MG63 (cell line): ENCODE measurements at places on chromosomes 5 and 9. TPM values are rescaled to one million over a fixed set of nuclear protein-coding genes. Genes with fewer than 3 reads are reported as not detected.

The GFI1B gene
- not detected in 2 replicates for total RNA-seq

The SPINK6 gene
- not detected in 2 replicates for total RNA-seq

The PALM2AKAP2 gene
- total RNA-seq, result 0.07 and 0.56 TPM in 2 replicates

The TAF1L gene
- not detected in 2 replicates for total RNA-seq

The NTRK2 gene
- total RNA-seq, result not detected in 2 replicates

The PCDHB4 gene
- total RNA-seq, result not detected in 2 replicates

The CARD9 gene
- 1.7 TPM in 1 of 2 replicates, not detected in the other for total RNA-seq

The ADAMTS19 gene
- total RNA-seq, result 0.20 and 1.7 TPM in 2 replicates

The ZBTB26 gene
- 0.82 and 2.3 TPM in 2 replicates for total RNA-seq

The PCDHA3 gene
- not detected in 2 replicates for total RNA-seq

The SPAAR gene
- total RNA-seq, result 12.2 and 25.0 TPM in 2 replicates

The FAXDC2 gene
- total RNA-seq, result 0.54 TPM in 1 of 2 replicates, not detected in the other

The ACOT12 gene
- not detected in 2 replicates for total RNA-seq

The DUSP1 gene
- total RNA-seq, result 80.6 and 99.2 TPM in 2 replicates

The PCDHGA4 gene
- 0.23 and 0.44 TPM in 2 replicates for total RNA-seq

The WDR38 gene
- total RNA-seq, result not detected in 2 replicates

The SUB1 gene
- total RNA-seq, result 406 and 640 TPM in 2 replicates

The GARIN3 gene
- not detected in 2 replicates for total RNA-seq

The ATP6V0E1 gene
- 296 and 325 TPM in 2 replicates for total RNA-seq

The GPR150 gene
- total RNA-seq, result not detected in 2 replicates

The SMIM23 gene
- not detected in 2 replicates for total RNA-seq

The FGF10 gene
- not detected in 2 replicates for total RNA-seq

The SPEF2 gene
- 4.2 and 9.1 TPM in 2 replicates for total RNA-seq

The C1QTNF2 gene
- 1.2 TPM in 1 of 2 replicates, not detected in the other for total RNA-seq
